EL (cell line): ENCODE measurements at places on chromosomes 6 and 20.
A peak's percentile ranks its signal among the peaks of the same experiment; 100 is the strongest.

- DNase-seq, result no peak
Observed at GRCh38 chr6:21751608-21752007, 158.1 kb downstream of the SOX4 start.

GRCh38 chr6:127352524-127352923 is 9.1 kb upstream of the ECHDC1 start:
- DNase-seq, result no peak

- DNase-seq, result peak; percentile 77
Observed at GRCh38 chr6:422433-423054, 31.0 kb downstream of the IRF4 start.

- DNase-seq, result no peak
Observed at GRCh38 chr6:31110825-31111582, 1.4 kb downstream of the C6orf15 start.

- DNase-seq, result peak; percentile 63
Observed at GRCh38 chr6:132236744-132237143, 164.5 kb downstream of the MOXD1 start.

- no peak for DNase-seq
Observed at GRCh38 chr6:96246563-96246962, 230.8 kb downstream of the FUT9 start.

GRCh38 chr6:45563844-45564243 is 186.1 kb upstream of the SUPT3H start:
- no peak for DNase-seq

DNA sequence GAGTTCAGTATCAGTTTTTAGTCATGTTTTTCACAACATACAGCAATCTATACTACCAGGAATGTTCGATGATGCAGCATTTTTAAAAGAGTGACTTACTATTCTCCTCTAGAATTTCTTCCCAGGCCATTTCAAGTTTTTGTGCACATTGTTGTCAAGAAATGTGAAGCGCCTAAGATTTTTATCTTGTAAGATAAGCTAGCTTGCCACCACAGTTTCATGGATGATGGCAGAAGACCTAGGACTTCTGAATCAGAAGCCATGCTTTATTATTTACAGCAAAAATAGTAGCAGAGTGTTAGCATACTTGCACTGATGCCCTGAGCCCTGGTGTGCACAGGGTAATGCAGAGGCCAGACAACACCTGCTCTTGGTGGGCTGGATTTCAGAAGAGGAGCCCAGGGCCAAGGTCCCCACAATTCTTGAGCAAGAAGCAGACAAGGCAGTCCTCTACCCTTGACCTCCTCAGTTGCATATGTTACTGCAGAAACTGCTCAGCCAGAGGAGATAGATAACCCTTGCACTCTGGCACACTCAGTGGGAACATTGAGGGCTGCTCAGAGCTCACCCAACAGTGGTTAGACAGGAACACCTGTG is 99.2 kb downstream of the QKI start:
- DNase-seq, result no peak

- no peak for DNase-seq
Observed at GRCh38 chr20:63484236-63484635, 11.8 kb upstream of the KCNQ2 start.

DNA sequence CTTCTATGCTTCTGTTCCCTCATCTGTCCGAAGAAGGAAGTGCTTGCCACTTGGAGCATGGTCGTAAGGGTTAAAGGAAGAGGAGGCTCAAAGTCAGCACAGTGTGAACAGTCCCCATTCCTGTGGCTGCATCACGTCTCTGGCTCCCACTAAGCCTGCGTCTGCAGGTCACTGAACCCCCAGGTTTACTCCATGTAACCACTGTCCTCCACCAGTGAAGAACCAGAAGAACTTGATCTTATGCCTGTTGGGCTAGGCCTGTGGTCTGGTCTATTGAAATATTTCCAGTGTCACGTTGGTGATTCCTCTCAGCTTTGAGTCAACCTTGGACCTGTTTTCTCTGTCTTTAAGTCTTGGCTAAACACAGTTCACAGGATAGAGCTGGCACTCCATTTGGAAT is 45.9 kb upstream of the SCP2D1 start:
- DNase-seq, result no peak

DNA sequence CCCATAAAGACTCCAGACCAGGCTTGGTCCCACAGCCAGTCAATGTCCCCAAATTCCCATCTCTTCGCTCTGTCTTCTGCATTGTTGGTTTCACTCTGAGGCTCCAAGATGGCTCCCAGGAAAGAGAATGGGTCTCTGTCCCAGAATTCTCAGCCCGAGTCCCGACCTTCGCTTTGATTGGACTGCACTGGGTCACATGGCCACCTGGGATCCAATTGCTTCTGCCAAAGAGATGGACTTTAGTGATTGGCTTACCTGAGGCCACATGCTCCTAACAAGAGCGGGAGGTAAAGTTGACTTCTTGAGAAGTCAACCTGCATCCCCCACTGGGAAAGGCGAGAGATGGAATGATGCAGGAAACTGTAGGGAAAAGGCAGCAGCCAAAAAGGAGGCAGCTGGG is 104.7 kb upstream of the PMEPA1 start:
- no peak for DNase-seq

GRCh38 chr6:7161253-7161623 is 53.5 kb downstream of the RREB1 start:
- DNase-seq, result no peak

- DNase-seq, result no peak
Observed at GRCh38 chr20:51416532-51417249, 125.8 kb downstream of the NFATC2 start.

DNA sequence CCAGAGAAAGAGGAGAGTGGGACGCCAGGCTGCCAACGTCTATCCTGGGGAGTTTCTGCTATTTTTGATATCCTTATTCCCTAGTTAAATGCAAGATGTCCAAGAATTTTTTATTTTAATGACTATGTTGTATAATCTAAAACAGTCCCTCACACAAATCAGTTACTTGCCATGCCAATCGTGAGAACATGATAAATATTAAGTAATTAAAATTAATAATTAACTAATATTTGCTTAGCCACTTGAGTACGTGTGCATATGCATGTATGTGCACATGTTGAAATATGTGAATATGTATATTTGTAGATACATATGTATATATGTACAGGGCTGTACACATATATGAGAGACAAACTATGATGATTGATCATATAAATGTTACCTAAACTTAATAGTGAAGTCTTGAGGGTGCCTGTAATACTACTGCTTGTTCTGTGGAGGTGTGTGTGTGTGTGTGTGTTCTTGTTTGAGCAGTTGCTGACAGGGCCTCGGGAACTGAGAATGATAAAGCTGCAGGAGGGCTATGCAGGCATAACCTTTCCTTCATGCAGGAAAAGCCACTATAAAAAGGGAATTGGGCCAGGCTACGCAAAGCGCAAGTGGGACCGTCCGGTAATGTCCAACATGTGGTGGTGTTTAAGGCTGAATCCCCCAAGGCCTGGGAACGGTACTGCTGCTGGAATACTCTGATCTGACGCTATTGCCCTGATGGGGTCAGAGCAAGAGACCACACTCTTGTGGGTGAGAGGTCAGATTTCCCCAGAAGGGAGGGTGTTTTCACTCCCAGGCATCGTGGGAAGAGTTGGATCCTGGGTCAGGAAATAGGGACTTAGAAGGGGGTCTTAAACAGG is 148.3 kb upstream of the TBX18 start:
- DNase-seq, result no peak

DNA sequence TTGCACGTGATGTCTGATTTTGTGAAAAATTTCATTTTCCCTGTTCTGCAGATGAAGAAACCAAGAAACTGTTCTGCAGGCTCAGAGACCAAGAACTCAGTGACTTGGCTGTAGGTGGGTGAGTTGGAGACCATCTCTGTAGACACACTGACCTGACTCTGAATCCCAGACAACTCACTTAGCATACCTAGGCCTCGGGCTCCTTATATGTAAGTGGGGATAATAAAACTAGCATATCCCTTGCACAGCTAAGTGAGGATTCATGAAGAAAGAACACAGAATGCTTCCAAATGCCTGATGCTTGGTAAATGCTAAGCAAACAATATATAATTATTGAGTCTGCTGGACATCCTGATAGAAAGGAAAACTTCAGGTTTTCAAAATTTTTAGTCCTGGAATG is 70.8 kb downstream of the B3GAT2 start:
- no peak for DNase-seq

GRCh38 chr20:50398821-50399554 is 111.2 kb upstream of the PTPN1 start:
- DNase-seq, result peak; percentile 34

DNA sequence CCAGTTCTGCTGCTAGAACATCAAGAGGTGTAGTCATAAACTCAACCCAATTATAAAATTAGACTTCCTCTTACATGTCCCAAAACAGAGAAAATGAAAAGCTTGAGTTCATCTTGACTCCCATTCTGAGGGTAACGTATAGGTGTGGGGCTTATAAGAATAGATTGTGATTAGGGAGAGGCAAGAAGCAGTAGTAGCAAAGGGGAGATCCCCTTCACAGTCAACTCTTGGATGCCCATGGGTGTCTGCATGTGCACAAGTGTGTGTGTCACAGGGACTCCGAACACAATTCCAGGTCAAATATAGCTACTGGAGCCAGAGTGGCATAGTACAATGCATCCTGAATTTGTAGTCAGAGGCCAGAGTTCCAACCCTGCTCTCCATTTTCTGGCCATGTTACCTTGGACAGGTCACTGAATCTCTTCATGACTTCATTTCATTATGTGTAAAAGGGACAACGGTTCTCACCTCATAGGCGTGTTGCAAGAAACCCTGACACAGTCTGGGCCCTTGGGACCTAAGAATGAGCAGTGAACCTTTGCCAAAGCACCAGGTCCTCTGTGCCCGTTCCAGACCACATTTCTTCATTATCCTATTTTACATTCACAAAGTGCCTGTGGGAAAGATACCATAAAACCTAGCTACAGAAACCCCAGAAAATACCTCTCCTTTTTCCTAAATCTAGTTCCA is 11.8 kb downstream of the GSTA4 start:
- no peak for DNase-seq

- no peak for DNase-seq
Observed at GRCh38 chr6:2713473-2714110, 37.1 kb downstream of the MYLK4 start.

DNA sequence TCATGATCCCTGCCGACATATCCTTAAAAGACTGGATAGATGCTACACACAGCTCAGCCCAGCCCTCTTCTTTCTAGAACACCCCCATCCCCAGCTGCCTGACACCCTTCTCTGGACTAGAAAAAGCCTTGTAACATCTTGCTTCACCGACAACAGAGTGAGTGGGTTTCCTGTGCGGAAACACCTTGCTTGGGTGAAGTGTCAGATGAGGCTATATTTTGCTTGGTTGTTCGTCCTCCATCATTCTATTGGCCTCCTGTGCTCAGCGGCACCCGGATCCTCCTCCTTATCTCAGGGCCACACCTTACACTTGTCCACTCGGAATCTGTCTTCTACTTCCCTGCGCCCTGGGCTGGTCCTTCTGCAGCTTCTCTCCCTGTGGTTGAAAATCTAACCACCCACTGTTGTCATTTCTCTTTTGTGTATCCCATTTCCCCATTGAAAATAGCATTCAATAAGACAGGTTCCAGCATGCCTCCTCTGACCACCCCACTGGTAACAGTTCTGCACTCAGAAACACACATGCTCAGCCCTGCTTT is 101.3 kb upstream of the MLN start:
- no peak for DNase-seq

GRCh38 chr6:163504984-163505640 is 90.6 kb downstream of the QKI start:
- no peak for DNase-seq

GRCh38 chr20:37902504-37903313 is at the start of gene VSTM2L:
TSS of gene VSTM2L (plus strand) at chr20:37903127. CDS start at chr20:37903351, 224 bp downstream.
- peak; percentile 49 for DNase-seq

DNA sequence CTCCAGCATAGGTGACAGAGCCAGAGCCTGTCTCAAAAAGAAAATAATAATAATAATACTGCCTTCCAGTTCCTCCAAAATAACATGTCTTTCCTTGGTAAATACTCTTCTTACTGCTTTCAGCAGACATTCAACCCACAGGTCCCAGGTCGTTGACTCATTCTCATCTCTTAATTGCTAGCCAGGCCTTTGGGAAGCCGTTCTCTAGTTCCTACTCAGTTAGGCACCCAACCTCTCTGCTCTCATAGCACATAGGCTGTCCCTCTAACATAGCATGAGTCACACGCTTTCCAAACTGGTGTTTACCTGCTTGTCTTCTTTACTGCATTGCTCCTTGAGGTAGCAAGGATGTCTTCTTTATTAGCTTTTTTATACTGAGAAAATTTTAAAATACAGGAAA is 98.8 kb downstream of the LAMA2 start:
- peak; percentile 3 for DNase-seq

DNA sequence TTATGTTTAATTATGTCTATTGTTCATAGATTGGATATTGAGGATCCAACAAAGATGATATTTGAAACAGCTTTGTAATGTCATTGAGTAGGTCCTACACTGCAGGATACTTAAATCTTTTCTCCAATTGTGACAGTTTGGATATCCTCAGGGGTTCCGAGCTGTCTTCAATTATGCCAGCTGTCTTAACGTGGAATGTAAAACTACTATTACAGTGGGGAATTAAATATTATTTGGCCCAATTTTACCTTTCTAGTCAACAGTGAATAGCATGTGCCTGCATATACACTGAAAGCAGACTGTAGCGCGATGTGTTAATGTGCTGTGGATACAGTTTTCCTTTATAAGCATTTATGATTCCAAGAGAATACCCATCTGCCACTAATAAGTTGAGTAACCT is 156.9 kb downstream of the GRIK2 start:
- no peak for DNase-seq

DNA sequence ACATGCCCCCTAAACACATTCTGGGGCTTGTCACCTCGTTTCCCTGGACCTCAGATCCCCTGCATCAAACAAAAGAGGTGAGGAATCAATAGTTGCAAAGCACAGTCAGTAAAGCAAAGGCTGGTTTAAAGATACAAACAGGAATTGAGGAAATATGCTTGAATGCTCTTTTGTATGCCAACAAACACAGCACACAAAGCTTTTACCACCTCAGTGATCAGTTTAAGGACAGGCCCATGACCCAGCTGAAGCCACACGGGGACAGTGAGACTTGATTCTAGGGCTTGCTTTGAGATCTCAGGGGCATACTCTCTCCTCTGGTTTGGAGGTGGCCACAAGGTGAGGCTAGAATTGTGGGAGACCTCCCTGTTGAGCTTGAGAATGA is 182.9 kb upstream of the CST7 start:
- DNase-seq, result no peak

GRCh38 chr20:62760856-62761758 is 35.2 kb upstream of the MRGBP start:
- no peak for DNase-seq

DNA sequence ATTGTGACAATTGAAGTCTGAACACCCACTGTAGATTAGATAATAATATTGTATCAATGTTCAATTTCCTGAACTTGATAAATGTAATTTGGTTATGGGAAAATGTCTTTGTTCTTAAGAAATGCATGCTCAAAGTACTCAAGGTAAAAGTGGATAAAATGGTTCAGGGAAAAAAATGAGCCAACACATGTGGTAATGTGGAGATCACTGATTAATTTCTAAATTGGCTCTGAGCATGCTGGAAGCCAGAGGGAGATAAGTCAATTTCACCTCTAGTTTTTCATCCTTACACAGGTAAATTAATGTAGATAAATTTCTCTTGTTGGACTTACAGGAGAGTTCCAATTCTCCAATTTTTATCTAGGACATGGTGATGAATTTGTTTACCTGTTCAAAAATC is 8.0 kb upstream of the COMMD7 start:
- no peak for DNase-seq

- no peak for DNase-seq
Observed at GRCh38 chr20:9166153-9166780, 97.4 kb downstream of the PLCB4 start.
